Smooth muscle cell of bladder (primary cell): ENCODE measurements at places on chromosomes 2 and 18. TPM values are rescaled to one million over a fixed set of nuclear protein-coding genes. Genes with fewer than 3 reads are reported as not detected.

Gene COLEC11
- 0.57 and 1.4 TPM in 2 replicates for total RNA-seq

Gene RGPD8
- total RNA-seq = 9.2 and 11.1 TPM in 2 replicates

Gene LPIN2
- total RNA-seq = 33.9 and 37.8 TPM in 2 replicates

Gene GNLY
- total RNA-seq = not detected in 2 replicates

Gene LONRF2
- total RNA-seq = 0.28 TPM in 2 replicates

Gene ICA1L
- 4.4 and 5.5 TPM in 2 replicates for total RNA-seq

Gene G6PC2
- total RNA-seq = not detected in 2 replicates

Gene FTCDNL1
- total RNA-seq = 0.92 and 1.00 TPM in 2 replicates

Gene MC2R
- total RNA-seq = not detected in 2 replicates

Gene IL36G
- not detected in 2 replicates for total RNA-seq

Gene KCNG2
- total RNA-seq = 1.3 and 4.7 TPM in 2 replicates

Gene CAPN14
- total RNA-seq = under 0.01 and 0.09 TPM in 2 replicates

Gene LIPG
- 12.4 and 19.8 TPM in 2 replicates for total RNA-seq

Gene SOX11
- under 0.01 TPM in 1 of 2 replicates, not detected in the other for total RNA-seq
